H1 (cell line): ENCODE measurements at places on chromosomes 11 and 22.

DNA sequence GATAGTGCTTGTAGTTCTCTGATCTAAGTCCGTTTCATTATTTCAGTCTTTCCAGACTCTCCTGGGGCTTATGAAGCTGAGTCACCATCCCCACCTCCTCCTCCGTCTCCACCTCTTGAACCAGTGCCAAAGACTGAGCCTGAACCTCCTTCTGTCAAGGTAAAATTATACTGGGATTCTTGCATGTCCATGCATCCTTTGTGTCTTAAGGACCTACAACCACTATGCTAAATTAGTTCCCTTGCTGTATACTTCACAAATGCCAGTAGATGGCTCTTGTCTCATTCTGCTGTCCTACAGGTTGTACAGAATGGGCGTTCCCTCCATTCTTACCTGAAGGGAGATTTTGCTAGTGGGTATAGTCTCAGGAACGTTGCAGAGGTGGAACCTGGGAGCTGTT, 42.2 kb downstream of the POLD3 start:
- DNase-seq: no peak

- DNase-seq: no peak
Measured at GRCh38 chr11:2306452-2306823, 4.6 kb downstream of the TSPAN32 start.

- DNase-seq: no peak
Measured at GRCh38 chr11:7490054-7490453, 4.7 kb downstream of the OLFML1 start.

GRCh38 chr11:112616327-112617097, 344.7 kb upstream of the NCAM1 start:
- no peak for DNase-seq

GRCh38 chr11:134576721-134577171, 164.7 kb upstream of the B3GAT1 start:
- DNase-seq: no peak

DNA sequence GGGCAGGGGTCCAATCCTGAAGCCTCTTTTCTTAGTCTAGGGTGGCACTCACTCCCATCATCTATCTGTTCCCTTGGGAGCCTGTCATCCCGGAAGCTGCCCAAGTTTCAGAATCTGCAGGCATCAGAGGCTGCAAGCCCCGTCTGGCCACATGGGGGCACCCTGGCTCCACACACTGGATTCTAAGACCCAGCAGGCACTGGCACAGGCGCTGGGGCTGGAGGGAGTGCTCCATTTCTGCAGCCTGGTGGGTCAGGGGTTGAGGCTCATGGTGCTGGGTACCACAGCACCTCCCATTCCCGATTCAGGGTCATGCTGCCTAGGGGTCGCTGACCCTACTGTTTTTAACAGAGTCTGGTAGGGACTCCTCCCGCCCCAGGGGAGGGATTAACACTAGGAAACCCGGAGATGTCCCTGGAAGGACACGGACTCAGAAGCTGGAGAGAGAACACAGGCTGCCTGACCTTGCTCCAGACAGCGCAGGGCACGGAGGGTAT, 243.9 kb upstream of the SYN3 start:
- DNase-seq: peak; percentile 97

DNA sequence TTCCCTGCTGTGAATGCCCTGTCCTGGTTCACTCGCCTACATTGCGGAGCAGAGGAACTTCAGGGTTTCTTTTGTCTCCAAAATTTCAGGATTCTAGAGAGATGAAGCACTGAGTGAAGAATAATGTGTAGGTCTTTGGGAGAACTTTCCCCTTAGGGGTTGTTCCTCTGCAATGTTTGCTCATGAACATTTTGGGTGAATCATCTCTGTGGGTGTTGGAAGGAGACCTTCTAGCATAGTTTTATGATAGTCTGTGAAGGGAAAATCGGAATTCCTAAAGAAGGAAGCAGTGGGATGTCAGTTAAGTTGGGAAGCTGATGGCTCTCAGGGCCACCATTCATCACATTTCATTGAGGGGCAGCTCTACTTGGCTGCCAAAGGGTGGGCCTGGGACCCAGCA, 64.8 kb downstream of the MIAT start:
- no peak for DNase-seq

DNA sequence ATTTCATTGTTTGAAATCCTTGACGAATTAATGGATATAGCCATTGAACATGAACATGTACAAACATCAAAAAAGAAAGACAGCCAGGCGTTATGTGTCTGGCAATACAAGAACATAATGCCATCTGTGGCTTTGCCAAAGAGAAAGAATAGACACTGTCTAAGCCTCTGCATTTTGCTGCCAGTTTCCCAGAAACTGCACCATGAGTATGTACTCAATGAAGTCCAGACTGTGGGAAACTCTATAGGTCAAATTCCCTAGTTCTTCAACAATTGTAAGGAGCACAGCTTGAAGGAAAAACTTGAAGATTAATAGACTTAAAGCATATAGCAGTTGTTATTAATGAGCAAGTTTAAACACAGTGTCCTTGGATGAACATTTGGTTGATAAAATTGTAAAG, 71.3 kb downstream of the BBOX1 start:
- DNase-seq: no peak

DNA sequence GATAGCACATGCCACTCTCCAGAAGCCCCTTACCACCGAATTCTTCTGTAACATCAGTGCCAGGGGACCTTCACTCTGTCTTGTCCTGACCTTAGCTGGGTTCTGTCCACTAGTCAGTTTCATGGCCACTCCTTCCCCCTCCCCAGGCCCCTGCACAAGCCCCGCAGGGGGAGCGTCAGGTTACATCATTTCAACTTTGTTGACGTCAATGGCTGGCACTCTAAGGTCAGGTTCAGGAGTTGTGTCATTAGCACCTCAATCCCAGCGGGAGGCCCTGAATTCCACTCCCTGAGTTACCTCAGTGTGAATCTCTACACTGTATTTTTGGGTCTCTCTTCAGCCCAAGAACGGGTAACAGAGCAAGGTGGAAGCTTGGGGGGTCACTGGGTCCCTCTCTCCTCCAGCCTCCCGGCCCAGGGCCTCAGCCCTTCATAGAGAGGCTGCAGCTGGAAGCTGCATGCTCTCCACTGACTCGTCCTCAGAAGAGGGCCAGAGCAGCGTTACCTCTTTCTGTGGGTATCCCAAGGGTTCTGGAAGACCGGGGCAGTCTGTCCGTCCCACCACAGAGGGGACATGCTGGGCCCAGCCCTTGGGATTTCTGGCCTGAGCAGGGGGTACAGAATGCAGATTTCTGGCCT, 10.3 kb downstream of the USH1C start:
- no peak for DNase-seq

GRCh38 chr11:90585491-90585890, 362.6 kb upstream of the CHORDC1 start:
- no peak for DNase-seq

GRCh38 chr11:3204141-3205015, 14.2 kb downstream of the MRGPRG start:
- DNase-seq: no peak

DNA sequence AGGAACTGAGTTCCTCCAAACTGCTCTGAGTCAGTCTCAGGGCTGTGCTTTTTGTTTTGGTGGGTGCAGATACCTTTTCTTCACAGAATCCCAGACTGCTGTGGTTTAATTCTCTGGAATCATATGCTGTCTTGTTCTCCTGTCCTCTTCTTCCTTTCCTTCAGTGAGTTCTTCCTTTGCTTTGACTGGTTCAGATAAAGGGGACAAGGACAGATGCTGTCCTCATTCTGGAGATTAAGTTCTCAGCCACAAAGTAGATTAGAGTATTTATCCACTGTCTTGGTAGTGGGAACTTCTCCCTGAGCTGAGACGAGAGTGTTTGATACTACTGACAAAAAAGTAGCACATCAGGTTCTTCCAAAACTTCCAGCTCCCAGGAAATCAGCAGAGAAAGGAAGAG, 13.3 kb downstream of the ZDHHC5 start:
- DNase-seq: no peak

DNA sequence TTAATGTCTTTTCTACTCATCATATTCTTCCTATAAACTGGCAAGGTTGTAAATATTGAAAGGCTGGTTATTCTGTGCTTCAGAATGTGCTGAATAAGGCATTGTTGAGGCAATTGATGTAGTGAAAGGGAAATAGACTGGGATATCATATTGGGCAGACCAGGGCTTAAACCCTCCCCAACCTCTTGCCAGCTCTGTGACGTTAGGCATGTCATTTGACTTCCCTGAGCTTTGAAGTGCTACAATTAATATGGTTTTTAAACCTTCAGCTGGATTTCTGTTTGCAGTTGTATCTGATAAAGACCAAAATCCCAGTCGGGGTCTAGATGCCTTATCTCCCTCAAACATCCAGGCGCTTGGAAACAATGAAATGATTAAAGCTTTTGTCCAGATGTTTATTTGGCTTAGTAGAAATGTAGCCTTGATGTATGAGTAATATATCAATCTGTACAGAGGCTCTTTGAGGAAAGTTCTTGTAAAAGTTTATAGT, 208.1 kb downstream of the DBX1 start:
- no peak for DNase-seq

- DNase-seq: no peak
Measured at GRCh38 chr11:41499429-41499828, 40.0 kb upstream of the LRRC4C start.

GRCh38 chr11:48014917-48015316, 34.6 kb downstream of the PTPRJ start:
- no peak for DNase-seq

GRCh38 chr11:10365045-10365444, 60.2 kb downstream of the ADM start:
- DNase-seq: no peak

GRCh38 chr11:93410441-93410840, 79.9 kb downstream of the DEUP1 start:
- DNase-seq: no peak

GRCh38 chr22:28034760-28035401, 115.8 kb upstream of the PITPNB start:
- no peak for DNase-seq

GRCh38 chr11:105790840-105791239, 181.0 kb downstream of the GRIA4 start:
- DNase-seq: no peak

DNA sequence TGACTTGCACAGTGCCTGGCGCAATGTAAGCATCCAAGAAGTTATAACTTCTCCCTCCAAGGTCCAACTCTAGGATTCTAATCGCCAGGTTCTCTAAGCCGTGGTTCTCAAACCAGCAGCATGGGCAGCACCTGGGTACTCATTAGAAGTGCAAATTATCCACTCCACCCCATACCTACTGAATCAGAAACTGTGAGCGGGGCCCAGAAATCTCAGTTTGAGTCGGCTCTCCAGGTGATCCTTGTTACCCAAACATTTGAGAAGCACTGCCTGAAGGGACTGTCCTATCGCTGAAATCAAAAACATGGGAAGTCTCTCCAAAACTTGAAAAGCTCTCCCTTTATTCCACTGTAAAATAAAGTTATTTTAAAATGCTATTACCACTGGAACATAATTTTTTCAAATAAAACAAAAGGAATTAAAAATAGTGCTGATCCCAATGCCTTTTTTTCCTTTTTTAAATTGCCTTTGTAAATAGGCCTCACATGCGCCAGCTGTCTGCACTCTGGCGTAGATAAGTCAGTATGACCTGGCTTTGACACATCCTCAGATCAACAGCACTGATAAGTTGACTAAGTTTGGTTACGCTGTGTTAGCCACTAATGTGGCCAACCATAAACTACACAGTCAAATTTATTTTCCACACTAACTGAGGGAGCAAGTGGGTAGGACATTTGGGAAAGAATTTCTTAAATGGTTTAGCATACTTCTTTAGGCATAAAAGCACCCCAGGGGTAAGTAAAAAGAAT, 8.4 kb upstream of the CTR9 start:
- no peak for DNase-seq

DNA sequence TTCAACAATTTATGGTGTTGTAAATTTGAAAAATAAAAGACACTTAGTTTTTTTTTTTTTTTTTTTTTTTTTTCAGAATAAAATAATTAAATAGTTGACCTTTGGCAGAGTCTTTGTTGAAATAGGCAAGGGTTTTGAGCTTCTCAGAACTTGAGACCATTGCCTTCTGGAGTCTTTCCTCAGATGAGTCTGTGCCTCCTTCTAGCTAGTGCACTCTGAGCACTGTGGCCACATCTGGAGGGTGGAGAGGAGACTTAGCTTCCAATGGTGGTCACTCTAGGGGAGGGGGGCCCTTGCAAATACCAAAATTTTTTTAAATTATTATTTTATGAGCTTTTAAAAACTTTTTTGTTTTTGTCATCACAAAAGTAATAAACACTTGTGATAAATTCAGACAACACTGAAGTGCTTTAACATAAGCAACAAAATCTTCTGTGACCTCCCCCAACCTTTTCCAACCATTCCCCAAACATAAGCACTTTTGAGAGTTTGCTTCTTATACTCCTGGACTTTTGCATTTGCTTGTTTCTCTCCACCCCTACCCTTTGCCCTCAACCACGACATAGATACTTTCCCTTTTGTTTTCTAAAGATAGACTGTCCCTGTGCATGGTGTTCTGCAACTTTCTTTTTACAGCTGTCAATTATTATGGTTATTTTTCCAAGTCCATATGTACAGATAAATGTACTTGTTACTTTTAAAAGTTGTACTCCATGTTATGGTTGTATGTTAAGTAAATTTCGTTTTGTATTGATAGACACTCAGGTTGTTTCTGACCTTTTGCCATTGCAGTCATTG, 41.1 kb downstream of the BMAL1 start:
- DNase-seq: no peak

- DNase-seq: peak; percentile 51
Measured at GRCh38 chr11:110565357-110566336, 135.9 kb downstream of the FDX1 start.

DNA sequence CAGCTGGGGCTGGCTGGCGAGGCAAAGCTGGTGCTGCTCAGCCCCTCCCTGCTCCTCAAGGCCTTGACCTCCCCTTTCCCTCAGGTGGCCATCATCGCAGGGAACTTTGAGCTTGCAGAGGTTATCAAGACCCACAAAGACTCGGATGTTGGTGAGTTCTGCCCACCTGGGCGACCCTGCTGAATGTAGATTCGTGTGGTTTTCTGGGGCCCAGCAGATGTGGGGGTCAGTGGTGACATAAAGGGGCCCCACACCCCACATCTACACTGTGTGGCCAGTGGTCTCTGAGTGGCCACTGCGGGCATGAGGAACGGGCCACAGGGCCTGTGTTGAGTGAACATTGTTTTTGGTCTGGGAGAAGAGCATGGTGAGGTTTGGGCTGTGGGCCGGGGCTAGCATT, 11.9 kb downstream of the SHANK3 start:
- DNase-seq: no peak

DNA sequence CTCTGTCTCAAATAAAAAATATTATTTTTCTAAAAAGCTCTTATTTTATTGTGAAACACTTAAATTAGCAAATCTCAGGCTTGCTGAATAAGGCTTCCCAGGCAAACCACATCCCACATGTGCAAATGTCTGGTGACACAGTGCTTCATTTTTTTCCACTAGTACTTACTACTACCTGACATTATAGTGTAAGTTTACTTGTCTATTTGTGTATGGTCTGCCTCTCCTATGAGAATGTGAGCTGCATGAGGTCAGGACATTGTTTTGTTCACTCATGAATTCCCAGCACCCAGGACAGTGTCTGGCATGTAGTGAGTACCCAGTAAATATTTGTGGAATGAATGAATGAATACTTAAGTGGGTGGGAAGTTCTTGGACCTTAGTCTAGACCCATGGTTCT, 103.1 kb downstream of the PTPRJ start:
- no peak for DNase-seq

- DNase-seq: no peak
Measured at GRCh38 chr11:23919455-23919854, 577.4 kb upstream of the LUZP2 start.

GRCh38 chr11:78809931-78810541, 235.4 kb upstream of the NARS2 start:
- DNase-seq: no peak

- no peak for DNase-seq
Measured at GRCh38 chr11:117099696-117100095, 1.5 kb upstream of the SIK3 start.

- no peak for DNase-seq
Measured at GRCh38 chr22:44159221-44159620, 21.5 kb upstream of the PARVG start.
